ENCODE measurements at places on chromosomes 12 and 14.

GRCh38 chr12:23699031-23699430 is 250.4 kb downstream of the SOX5 start:
- DNase-seq = no peak

DNA sequence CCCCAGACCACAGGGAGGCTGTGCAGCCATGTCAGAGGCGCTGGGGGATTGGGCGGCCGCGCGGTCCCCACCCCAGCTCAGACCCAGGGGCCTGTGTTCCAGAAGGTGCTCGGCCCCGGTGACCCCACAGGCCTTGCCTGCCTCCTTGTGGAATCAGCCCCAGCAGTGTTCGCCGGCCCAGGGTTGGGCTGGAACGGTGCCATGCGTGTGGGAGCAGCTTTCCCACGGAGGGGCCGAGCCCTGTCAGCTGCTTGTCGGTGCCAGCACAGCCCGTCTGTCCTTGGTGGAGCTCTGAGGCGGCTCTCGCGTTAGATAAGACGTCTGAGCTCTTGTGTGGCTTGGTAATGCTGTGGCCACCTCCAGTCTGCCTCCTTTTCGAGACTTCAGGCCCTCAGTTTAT is 8.5 kb downstream of the ZFYVE21 start:
- DNase-seq = no peak

DNA sequence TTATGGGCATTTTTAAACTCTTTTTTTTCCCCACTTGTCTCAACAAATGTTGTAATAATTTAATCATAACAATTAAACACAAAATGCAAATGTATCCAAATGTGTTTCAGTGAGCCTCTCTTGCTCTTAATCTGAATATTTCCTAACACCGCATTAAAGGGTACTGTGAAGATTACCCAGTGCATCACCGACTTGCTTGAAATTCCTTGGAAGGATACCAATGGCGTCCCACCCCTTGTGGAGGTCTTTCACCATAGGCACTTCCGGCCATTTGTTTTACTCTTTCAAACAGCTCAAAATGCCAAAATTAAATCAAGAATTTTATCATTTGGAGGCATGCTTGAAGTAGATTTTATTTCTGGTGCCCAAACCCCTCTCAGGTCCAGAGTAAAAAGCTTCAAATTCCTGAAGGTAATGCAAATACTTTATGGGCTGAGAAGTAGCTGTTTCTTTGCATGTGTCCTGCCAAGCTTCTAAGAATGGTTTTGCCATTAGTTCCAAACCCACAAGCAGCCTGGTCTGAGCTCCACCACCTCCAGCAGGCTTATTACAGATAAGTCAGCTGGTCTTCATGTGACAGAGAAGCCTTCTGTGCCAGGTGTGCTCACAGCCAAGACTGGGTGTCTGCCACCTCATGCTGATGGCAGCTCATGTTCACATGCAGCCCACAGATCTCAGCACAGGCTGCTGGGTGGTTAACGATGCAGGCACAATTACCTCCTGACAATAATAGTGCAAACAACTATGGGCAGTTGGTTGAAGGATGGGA is 16.4 kb upstream of the NUDT4 start:
- DNase-seq = no peak

DNA sequence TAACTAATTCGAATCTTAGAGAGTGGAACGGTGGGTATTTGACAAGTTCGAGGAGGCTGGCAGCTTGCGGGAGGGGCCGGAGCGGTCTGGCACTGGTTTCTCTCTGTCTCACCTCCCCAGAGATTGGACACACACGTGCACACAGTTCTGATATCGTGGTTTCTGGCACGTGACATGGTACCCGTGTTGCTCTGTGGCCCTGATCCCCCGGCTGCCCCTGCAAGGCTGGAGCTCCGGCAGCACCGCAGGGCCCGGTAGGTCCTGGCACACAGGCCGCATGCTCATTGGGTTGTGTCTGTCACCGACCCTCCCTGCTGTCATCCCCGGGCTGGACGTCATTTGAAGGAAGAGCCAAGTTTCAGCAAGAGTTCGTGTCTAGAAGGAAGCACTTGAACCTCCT is 82.7 kb downstream of the PPP2R5C start:
- DNase-seq = no peak

GRCh38 chr14:88426271-88426670 is 40.8 kb downstream of the SPATA7 start:
- no peak for DNase-seq

DNA sequence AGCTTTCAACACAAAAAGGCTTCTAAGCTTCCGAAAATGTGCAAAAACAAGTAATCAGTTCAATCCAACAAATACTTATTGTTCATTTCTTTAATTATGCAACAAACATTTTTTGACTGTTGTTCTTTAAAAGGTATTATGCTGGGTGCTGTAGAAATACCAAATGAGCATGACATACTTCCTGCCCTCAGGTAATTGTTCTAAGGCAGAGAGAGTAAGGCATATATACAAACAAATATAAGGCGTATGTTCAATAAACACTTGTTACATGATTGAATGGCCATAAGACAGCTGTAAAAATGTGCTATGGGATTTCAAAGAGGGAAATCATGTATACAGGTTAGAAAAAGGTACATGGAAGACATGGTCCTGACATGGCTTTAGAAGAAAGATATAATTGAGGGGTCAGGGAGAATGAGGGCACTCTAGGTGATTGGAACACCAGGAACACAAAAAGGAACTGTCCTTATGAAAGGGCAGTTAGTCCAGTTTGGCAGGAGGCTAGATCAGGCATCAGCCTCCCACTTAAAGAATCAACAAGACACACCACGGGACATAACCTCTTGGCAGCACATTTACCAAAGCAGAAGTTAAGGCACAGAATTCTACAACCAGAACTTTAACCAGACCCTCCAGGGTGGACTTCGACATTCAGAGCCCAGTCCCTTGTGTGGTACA is 135.8 kb upstream of the SCAF11 start:
- DNase-seq = no peak

DNA sequence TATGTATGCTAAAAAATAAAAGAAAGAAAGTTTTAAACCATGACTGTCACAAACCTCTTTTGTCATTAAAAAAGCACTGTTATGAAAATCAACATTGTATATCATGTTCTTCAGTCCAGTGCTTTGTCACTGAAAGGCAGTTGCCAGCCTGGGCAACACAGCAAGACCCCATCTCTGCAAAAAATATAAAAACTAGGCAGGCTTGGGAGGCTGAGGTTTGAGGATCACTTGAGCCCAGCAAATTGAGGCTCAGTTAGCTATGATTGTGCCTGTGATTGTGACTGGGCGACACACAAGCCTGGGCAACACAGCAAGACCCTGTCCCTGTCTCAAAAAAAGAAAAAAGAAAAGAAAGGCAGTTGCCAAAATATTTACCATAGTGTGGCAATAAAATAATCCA is 102.7 kb upstream of the NAP1L1 start:
- no peak for DNase-seq

DNA sequence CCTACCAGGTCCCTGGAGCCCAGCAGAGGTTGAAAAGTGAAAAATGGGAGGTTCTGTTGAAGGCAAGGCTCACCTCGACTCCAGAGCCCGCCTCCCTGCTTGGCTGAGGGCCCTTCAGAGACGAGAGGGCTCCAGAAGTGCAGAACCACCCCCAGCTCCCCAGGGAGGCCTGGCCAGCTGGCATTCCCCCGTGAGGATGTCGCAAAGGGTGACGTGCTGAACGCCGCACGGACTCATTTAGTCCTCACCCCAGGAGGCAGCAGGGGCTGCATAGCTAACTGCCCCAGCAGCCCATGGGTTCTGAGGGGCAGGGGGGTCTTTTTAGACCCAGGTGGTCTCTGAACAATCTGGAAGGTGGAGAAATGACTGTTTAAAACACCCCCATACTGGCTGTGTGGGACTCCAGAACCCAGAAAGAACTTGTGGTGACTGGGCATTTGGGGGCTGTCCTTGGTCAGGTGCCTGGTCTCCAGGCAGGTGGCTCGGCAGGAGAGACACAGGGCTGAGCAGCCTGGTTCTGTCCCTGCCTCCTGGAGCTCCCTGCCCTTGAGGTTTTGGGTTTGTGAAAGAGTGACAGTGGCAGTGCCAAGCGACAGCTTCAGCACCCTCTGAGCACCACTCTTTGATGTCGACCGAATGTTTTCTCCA is 32.0 kb downstream of the ANAPC7 start:
- DNase-seq = peak; percentile 16

GRCh38 chr14:73717711-73718417 is 3.7 kb upstream of the PNMA1 start:
- DNase-seq = no peak

- DNase-seq = no peak
Measured at GRCh38 chr14:60313093-60313492, 64.1 kb downstream of the PPM1A start.

DNA sequence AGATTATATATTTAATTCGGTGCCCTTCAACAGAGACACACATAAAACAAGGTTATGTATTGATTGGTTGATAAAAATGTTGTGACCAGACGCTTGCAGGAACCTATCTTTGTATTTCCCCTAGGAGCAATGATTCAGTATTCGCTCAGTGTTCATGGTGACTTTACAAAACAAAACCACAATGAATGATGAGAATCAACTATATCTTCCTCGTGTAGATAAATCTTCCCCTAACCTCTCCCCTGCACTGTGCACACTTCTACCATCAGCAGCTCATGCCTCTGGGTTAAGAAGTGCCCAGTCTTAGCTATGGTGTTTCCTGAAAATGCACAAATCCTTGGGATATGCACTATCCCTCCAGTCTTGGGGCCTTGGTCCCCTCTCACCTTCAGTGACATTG is 16.3 kb downstream of the RIN3 start:
- no peak for DNase-seq

DNA sequence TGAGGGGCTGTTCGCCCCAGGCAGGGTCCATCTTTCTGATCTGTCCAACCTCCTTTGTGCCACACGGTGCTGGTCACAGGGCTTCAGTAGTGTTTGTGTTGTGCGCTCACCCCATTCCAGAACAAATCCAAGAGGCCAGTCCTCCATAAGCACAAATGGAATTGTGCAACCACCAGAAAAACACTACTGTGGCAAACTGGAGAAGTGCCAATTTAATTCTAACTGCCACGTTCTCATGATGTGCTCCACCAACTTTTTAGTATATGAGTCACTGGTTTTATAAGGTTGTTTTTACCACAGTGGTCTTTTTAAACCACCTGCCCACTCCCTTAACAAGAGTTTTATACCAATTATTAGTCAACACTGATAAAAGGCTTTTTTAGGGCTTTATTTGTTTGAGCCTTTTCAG is 380.2 kb downstream of the NAV3 start:
- no peak for DNase-seq

- no peak for DNase-seq
Measured at GRCh38 chr12:51132693-51133092, 40.2 kb downstream of the TFCP2 start.

- DNase-seq = no peak
Measured at GRCh38 chr12:46660719-46661109, 165.1 kb downstream of the SLC38A4 start.

- no peak for DNase-seq
Measured at GRCh38 chr12:30026621-30027234, 243.0 kb upstream of the TMTC1 start.

DNA sequence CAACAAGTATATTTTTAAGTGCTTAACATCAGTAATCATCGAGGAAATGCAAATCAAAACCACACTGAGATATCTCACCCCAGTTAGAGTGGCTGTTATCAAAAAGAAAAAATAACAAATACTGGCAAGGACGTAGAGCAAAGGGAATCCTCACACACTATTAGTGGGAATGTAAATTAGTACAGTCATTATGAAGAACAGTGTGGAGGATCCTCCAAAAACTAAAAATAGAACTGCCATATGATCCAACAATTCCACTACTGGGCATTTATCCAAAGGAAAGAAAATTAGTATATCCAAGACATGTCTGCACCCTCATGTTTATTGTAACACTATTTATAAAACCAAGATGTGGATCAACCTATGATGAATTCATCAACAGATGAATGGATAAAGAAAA is 149.0 kb upstream of the PWP1 start:
- DNase-seq = peak; percentile 11

DNA sequence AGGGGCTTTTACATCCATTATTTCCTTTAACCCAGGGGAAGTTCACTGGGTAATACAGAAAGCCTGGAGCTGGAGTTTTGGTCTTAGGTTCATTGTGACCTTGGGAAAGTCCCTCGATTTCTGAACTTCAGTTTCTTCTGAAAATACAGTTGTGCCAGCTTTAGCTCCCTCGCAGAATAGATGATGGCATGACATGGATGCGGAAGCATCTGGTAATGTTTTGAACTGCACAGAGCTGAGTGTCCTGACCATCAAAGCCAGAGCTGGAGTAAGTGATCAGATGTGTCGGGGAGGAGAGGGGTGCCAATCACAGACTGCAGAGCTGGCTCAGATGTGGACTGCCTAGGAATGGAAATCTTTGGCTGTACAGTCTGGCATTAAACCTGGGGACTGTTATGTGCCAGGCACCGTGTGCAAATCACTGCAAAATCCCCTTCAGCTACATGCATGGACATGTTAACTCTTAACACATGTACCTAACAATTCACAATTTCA is 180.9 kb downstream of the ETV6 start:
- DNase-seq = no peak

DNA sequence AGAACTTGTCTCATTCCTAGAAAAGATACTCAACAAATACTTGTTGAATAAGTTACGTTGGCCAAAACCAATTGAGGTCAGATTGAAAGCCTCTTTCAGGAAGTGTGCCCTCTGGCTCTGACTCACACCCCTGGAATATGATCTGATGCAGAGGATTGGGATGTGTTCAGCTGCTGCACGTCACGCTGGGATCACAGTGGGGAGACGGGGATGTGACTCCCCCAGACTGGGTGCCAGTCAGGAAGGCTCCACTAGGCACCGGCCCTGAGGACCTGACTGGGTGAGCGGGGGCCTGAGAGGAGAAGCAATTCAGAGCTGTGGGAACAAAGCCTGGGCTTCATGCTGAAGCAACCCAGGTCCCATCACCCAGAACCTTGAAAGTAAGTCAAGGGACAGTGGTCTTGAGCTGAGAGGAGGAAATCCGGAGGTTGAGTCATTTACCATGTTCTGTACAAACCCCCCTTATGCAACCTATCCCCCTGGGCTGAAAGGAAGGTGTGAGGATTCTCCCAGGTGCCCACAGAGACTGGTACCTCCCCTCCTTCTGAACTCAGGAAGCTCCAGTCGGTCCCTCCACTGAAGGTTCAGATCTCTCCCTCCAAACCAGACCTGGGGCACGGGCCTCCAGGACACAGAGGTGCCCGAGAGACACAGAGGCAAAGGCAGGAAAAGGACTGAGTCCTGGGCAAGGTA is 3.9 kb downstream of the CEBPE start:
- DNase-seq = no peak

Measured in NCI-H1092 treated with DMSO at 0.1 percent for 48 hours (cell line).